ENCODE measurements at places on chromosomes 6 and 20. TPM values are rescaled to one million over a fixed set of nuclear protein-coding genes. Genes with fewer than 3 reads are reported as not detected.

The TNXB gene
- polyA plus RNA-seq = 2.5 TPM

The CGA gene
- 0.59 TPM for polyA plus RNA-seq

The DLL1 gene
- polyA plus RNA-seq = 7.2 TPM

The DEFB132 gene
- polyA plus RNA-seq = not detected

The MYBL2 gene
- polyA plus RNA-seq = 24.4 TPM

The TRAPPC3L gene
- polyA plus RNA-seq = 0.50 TPM

The DSP gene
- polyA plus RNA-seq = 85.6 TPM

The COL11A2 gene
- polyA plus RNA-seq = 3.8 TPM

The TRIM10 gene
- polyA plus RNA-seq = 0.82 TPM

The RAB44 gene
- polyA plus RNA-seq = 0.04 TPM

The PRRT1 gene
- polyA plus RNA-seq = 2.0 TPM

The LATS1 gene
- polyA plus RNA-seq = 29.5 TPM

The RSPH4A gene
- 3.0 TPM for polyA plus RNA-seq

The PBOV1 gene
- polyA plus RNA-seq = not detected

The FAM184A gene
- polyA plus RNA-seq = 11.5 TPM

The SLC25A27 gene
- polyA plus RNA-seq = 31.1 TPM

The AGER gene
- 15.8 TPM for polyA plus RNA-seq

The PI16 gene
- polyA plus RNA-seq = 1.4 TPM

The CLPSL2 gene
- polyA plus RNA-seq = not detected

The CRYBG1 gene
- 30.0 TPM for polyA plus RNA-seq

The MLN gene
- polyA plus RNA-seq = 2.9 TPM

The STAU1 gene
- 112 TPM for polyA plus RNA-seq

The WFDC12 gene
- not detected for polyA plus RNA-seq

The SMOC2 gene
- polyA plus RNA-seq = 31.5 TPM

The TCF21 gene
- 202 TPM for polyA plus RNA-seq

The ABHD16B gene
- not detected for polyA plus RNA-seq

The MROH8 gene
- polyA plus RNA-seq = 6.9 TPM

The SIRPD gene
- not detected for polyA plus RNA-seq

The RBBP8NL gene
- 1.5 TPM for polyA plus RNA-seq

The PKIB gene
- polyA plus RNA-seq = 1.7 TPM

The ECT2L gene
- polyA plus RNA-seq = 0.19 TPM

The FAM209B gene
- not detected for polyA plus RNA-seq

The CDH22 gene
- polyA plus RNA-seq = not detected

The KIAA0408 gene
- polyA plus RNA-seq = 4.3 TPM

The CALHM6 gene
- polyA plus RNA-seq = 3.2 TPM

The RPP40 gene
- 12.4 TPM for polyA plus RNA-seq

The SEC23B gene
- polyA plus RNA-seq = 76.0 TPM

The PKHD1 gene
- polyA plus RNA-seq = 20.8 TPM

The TAGAP gene
- 0.49 TPM for polyA plus RNA-seq

The MTFR2 gene
- polyA plus RNA-seq = 3.7 TPM

The EPPIN gene
- polyA plus RNA-seq = 0.10 TPM

The OR2J3 gene
- polyA plus RNA-seq = not detected
